Activated T-helper 1 cell treated with anti-CD3 and anti-CD28 coated beads, Interleukin-2, amount 50 U/mL, for 16 hours (primary cell): ENCODE measurements at places on chromosomes 4 and X.

DNA sequence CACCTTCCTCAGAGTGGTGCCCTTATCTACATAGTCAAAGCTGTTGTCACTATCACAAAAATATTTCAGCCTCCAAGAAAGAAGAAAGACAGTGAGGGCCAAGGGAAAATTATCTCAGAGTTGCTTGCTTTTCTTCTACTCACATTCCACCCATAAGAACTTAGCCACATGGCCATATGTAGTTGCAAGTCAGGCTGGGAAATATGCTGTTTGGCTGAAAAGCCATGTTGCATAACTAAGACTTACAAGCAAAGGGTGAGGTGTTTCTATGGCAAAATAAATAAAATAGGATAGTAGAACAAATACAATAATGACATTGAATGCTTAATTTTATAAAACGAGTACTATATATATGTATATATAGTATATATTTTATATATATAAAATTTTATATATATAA is 365.9 kb upstream of the PABPC4L start:
- no peak for DNase-seq

GRCh38 chrX:87626996-87627395 is 109.4 kb downstream of the KLHL4 start:
- no peak for DNase-seq

DNA sequence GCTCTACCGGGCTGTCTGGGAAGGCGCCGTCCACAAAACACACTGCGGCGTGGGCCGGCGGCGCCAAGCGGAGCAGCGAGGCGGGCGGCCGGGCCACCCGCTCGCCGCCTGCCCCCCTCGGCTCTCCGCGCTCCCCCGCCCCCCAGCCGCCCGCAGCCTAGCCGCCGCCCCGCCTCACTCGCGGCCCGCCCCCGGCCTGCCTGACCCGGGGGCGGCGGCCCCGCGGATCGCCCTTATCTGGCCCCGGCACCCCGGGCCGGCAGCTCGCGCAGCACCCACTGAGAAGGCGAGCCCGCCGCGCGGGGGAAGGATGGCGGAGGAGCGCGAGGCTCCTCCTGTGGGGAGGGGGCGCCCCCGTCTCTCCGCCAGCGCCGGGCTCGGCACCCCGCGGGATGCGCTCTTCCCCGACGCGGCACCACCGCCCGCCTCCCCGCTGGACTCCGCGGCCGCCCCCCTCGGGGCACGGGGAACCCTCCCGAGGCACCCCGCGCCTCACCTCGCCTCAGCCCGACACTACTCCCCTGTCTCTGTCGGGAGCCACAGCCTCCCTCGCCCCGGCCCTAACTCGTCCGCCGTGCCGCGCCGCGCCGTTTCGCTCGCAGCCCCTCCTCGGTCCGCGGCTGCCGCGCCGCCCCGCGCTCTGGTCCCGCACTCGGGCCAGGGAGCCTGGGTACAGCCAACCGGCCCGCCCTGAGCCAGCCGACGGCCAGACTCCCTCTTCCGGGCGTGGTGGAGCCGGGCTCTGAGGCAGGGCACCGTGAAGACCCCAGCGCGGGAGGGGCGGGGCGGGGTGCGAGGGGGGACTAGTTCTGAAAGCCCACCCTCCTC is 566 bp downstream of the ATP11C start:
- DNase-seq: peak; percentile 18

DNA sequence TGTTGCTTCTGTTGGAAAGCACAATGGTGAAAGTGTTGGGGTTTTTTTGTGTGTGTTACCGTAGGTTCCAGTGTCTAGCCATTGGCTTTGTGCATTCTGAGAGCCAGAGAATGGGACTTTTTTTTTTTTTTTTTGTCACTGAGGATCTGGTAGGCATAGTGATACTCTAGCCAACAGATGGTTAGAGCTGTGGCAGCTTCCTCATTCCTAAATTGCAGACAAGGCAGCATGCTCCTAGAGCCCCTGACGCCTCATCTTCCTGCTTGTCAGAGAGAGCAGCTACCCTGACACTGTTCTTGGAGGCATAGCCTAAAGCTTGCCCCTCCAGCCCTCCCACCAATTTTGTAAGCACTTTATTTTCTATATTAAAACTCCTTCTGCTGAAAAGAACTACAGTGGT is 27.0 kb downstream of the ARHGEF9 start:
- no peak for DNase-seq

- no peak for DNase-seq
These were observed 228.1 kb downstream of the FBXO8 start for GRCh38 chr4:174055344-174055743.

DNA sequence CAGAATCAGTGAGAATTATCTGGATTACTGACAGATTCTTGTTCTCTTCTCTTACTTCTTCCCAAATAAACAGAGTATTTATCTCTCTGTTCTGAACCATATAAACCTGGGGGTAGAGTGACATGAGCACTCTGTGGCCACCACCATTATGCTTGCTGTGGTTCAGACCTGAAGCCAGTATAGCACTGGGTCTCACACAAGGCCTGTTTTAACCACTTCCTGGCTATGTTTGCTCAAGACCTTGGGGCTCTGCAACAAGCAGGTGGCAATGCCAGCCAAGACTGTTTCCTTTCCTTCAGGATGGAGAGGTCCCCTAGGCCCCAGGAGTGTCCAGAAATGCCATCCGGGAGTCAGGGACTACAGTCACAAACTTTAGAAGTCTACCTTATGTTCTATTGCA is 21.7 kb upstream of the HEPH start:
- DNase-seq: no peak

DNA sequence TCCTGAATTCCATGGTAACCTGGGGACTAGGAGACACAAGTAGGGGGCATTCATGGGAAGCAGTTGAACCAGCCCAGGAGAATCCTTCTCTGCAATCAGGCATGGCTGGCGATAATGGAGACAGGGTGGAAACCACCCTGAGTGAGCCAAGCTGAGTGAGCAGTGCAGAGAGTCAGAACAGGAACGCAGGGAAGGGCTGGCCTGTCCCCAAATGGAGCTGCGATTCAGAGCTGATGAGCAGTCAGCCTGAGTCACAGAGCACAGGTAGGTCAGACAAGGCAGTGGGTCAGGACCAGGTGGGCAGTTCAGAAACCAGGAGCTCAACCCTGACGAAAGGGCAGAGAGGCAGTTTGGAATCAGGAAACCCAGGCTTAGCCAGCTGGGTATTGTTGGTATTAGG is 129.0 kb downstream of the BTC start:
- no peak for DNase-seq

DNA sequence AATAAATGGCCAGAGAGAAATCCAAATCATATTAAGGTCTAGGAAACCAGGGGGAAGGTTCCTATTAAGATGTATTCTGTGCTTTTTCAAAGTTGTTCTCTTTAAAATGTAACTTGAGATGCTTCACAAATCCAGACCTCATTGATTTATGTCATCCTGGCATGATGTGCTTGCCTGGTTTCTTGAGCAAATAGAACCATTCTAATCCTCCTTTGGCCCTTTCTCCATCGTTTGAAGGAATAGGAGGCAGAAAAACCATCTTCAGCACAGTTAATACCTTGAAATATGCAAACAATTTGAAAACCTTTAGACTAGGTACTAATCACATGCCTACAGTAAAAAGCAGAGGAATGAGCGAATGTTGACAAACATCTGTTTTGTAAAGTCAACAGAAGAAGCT is 202.2 kb upstream of the CXorf66 start:
- DNase-seq: no peak

DNA sequence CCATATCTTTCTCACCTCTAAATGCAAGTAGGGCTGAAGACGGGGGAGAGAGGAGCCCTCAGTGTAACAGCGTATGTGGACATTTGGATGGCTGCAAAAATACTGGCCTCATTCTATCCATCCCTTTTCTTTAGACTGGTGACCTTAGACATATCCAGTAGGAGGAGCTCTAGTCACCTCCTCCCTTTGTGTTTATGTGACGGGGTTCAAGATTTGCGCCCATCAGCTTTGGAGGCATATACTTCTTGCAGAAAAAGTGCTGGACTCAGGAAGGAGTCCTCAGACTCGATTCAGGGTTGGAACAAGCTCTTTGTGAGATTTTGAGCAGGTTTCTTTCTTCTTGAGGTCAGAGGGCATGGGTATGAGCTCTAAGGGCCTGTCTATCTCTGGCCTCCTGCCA is 86.2 kb downstream of the MAMLD1 start:
- DNase-seq: no peak

DNA sequence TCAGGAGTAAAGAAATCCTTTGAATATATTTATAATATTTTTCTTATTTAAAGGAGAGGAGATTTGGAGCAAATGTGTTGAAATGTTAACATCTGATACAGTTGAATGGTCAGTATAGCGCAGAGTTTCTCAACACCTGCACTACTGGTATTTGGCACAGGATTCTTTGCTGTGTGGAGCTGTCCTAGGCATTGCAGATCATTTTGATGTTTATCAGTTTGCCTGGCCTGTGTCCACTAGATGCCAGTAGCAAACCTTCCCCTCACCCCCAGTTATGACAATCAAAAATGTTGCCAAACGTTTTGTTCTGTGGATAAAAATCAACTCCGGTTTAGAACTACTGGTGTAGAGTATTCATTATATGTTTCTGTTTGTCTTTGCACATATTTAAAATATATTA is 765.3 kb upstream of the SLIT2 start:
- no peak for DNase-seq

DNA sequence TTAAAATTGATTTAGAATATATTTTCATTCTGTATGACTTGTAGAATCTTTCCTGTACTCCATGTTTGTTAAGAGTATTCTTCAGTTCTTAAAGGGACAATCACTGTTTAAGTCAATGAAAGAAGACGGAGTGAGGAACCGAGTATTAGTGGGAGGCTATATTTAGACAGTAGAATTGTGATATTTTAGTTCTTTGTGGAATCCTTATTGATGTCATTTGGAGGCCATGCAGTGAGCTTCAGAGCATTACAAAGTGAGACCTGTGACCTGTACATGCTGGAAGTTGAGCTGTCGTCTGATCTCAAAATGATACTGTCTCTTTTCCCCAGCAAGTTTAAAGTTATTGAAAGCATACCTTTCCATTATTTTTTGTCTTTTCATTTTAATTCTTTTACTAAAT is 394.7 kb downstream of the GALNTL6 start:
- DNase-seq: no peak

GRCh38 chr4:145888393-145888792 is 50.2 kb downstream of the ZNF827 start:
- no peak for DNase-seq

DNA sequence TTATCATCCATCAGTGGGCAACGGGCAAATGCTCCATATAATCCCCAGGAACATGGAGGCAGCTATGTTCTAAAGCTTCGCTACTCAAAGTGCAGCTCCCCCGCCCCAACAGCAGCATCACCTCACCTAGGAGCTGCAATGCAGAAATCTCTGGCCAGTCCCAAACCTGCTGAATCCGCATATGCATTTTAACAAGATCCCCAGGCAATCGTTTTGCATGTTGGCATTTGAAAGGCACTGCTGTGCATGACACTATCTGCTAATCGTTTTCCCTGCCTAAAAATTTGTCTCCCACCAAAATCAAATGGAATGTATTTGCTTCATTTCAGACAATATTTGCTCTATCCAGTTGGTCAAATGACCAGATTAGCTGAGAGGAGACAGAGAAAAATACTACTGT is 15.2 kb downstream of the ADGRG2 start:
- no peak for DNase-seq

- no peak for DNase-seq
These were observed 183.9 kb downstream of the OPHN1 start for GRCh38 chrX:68249401-68249831.

GRCh38 chr4:20297783-20298182 is 46.1 kb downstream of the SLIT2 start:
- DNase-seq: no peak

DNA sequence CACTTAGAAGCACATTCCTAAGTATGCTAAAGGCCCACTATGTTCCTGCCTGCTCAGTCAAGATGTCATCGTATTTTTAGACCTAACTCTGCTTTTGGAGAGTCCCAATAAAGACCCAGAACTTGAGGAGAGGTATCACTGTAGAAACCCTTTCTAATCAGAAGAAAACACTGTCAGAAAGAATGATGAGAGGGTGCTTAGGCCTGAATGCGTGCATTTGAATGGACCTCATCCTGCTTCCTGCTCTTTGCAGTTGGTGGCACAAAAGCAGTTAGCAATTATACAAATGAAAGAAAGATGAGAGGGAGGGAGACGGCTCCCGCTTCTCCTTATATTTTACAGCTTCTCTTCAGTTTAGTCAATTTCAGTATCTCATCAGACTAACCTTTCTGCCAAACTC is 987.2 kb downstream of the CCSER1 start:
- DNase-seq: no peak

GRCh38 chr4:82499738-82500434 is 61.9 kb downstream of the TMEM150C start:
- no peak for DNase-seq

DNA sequence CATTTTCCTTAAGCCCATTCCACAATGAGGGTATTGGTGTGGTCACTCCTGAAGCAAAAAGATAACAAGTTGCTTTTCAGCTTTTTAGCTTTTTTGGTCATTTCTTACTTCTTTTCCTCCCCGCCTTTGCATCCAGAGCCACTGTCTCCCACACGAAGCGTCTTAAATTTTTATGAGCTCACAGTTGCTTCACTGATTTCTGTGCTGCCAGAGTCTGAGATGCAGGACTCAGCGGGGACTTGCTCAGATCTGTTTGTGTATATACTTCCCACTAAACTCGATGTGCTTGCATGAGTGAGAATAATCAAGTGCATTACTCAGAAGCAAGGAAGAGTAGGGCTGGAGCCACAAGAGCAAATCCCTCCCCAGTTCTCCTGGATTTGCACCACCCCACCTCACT is 80.2 kb upstream of the FHL1 start:
- no peak for DNase-seq

- no peak for DNase-seq
These were observed 208.6 kb upstream of the TACR3 start for GRCh38 chr4:103928370-103928769.

DNA sequence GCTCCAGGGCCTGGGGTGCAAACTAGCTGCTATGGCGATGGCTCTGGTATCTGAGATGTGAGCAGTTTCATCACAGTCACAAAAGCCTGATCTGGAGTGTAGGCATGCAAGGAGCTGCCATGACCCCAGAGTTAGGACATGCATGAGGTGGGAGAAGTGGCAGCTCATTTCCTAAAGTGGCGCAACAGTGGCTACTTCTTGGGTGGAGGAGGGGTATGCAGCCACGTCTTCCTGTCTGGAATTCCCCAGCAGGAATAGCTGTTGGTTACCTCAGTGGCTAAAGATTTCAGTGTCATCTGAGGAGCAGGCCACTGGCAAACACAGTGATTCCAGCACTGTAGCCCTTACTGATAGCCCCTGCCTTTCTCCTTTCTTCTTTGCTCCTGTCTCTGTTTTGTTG is 1382.5 kb downstream of the C4orf33 start:
- DNase-seq: no peak
